Stimulated activated CD4-positive, alpha-beta T cell treated with anti-CD3 and anti-CD28 coated beads, Interleukin-15, amount 100 ng/mL, for 1 hour (primary cell): ENCODE measurements at places on chromosomes 16 and 17.

- no peak for DNase-seq
These were observed 251.6 kb downstream of the GSG1L start for GRCh38 chr16:27811881-27812280.

DNA sequence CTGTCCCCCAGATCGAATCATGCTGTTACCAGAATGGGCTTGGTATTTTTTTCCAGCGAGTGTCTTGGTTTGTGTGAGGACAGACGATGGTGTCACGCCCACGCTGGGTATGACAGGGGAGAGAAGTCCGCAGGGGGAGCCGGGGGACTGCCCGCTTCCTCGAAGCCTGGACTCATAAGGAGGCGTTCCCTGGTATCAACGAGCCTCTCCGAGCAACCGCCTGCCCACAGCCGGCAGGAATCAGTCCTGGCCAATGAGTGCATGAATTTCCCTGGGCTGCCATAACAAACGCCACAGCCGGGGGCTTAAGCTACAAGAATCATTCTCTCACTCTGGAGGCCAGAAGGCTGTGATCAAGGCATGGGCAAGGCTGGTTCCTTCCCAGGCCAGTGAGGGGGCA is 26.1 kb upstream of the JPH3 start:
- DNase-seq = no peak

- DNase-seq = no peak
These were observed 24.6 kb upstream of the TNRC6C start for GRCh38 chr17:77933777-77934398.

- DNase-seq = no peak
These were observed 182.0 kb downstream of the SEC14L1 start for GRCh38 chr17:77322514-77323412.

GRCh38 chr16:30620169-30620568 is 10.0 kb upstream of the ZNF689 start:
- DNase-seq = no peak

DNA sequence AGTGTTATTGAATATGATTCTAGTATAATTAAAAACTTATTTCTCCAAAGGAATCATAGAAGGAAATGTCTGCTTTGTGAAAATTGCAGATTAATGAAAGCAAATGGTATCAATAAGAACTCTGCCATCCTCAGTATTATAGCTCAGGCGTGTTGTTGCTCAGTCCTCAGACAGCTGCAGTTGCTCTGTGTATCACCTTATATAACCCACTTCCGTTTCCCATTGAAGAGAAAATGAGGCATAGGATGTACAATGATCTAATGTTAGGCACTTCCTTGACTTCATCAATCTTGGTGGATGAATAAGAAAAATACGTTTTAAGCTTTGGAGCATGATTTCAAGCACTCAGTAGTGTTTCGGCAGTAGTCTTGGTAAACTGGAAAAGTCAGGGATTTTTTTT is 14.1 kb downstream of the MFSD11 start:
- no peak for DNase-seq

GRCh38 chr17:37110746-37111145 is 162.0 kb downstream of the AATF start:
- DNase-seq = no peak

- no peak for DNase-seq
These were observed 40.1 kb upstream of the ZFP90 start for GRCh38 chr16:68499006-68499405.

DNA sequence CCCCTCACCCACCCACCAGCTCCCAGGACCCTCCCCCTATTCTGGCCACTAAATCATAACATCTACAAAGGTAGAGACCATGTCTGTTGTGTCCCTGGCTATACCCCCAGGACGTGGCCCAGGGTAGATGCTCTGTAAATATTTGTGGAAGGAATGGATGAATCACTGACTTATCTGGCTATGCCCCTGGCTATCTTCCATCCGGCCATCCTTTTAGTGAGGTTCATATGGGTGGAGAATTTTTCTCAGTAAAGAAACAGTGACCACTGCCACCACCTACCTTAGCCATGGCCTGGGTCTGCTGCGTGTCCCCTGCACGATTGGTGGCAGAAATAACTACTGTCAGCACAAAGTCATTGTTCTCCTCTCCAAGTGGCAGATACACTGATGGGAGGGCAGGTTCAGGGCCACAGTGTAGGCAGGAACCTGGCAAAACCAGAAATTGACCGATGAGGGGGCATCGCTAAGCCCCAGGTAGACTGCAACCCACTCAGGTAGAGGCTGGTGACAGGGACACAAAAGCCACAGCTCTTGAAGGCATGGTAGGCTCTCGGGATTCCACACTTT is 63.1 kb upstream of the BCO1 start:
- no peak for DNase-seq

GRCh38 chr17:37750768-37751475 is 6.1 kb upstream of the HNF1B start:
- no peak for DNase-seq

DNA sequence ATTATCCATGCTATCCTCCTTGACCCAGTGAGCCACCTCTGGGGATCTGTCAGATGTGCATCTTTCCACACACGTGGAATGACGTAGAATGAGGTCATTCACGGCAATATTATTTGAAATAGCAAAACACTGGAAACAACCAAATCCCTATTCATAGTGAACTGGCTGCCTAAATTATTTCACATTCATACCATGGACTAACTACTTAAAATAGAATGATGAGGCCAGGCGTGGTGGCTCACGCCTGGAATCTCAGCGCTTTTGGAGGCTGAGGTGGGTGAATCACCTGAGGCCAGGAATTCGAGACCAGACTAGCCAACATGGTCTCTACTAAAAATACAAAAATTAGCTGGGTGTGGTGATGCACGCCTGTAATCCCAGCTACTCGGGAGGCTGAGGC is 75.5 kb downstream of the RAP1GAP2 start:
- no peak for DNase-seq

- no peak for DNase-seq
These were observed 10.4 kb downstream of the SLC25A10 start for GRCh38 chr17:81722184-81723120.

DNA sequence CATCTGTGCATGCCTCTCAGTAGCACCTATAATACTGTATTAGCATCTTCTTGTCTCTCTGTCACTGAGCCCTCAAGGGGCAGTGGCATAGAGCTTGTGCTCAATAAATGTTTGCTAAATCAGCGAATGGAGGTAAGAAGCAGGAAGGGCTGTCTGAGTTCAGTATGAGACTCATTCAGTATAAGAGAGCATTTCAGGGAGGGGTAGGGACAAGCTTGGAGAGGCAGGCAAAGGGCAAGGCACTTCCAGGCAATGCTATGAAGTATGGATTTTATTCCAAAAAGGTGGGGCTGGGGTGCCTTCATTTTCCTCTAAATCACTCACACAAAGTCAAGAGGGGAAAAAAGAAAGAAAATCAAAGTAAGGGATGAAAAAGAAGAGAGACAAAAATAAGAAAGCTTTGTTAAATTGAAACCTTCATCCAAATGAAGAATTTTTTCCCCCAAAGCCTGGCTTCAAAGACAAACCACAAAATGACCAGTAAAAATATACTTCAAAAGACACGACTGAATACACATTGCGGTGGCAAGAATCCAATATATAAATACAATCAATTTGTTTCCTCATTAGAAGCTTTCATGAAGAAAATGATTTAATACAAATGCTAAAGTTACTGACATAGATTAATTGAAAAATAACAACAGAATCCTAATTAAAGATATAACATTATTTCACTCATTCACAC is 51.2 kb downstream of the SKAP1 start:
- DNase-seq = no peak

DNA sequence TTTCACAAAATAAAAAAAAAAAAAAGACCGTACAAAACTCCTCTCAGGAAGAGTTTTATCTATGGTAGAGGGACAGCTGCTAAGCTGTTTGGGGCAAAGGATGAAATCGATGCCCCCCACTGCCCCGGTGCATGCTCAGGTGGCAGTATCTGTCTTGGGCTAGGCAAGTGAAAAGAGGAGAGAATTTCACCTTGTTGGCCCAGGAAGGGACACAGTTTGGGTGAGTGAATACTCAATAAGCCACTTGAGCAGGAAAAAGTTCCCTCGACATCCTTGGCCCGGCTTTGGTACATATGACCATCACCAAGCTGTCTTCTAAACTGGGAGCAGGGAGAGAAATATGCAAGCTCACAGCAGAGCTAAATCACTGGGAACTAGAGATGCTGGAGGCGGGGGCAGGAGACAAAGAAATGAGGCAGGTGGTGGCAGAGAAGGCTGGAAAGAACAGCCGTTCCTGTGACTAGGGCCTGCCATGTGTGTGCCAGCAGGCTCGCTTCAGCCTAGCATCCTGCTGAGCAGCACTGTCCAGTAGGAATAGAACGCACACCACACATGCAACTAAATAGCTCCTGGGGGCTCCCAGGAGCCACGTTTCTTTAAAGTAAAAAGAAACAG is 8.2 kb upstream of the EIF1 start:
- no peak for DNase-seq

DNA sequence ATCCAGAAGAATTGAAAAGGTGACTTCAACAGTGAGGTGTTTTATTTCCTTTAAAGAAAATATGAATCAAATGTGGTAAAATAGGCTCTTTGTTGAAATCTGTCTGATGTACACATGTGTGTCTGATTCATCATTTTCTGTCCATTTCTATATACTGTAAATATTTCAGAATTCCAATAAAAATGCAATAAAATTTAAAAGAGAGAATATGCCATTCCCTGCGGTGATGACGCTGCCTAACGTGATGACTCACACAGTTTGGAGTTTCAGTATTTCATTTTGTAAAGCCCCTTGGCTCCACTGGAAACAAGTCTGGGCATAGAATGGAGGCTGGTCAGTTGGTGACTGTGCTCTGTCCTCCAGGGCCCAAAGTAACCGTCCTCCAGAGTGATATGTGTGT is 482.5 kb upstream of the CDH5 start:
- DNase-seq = no peak

DNA sequence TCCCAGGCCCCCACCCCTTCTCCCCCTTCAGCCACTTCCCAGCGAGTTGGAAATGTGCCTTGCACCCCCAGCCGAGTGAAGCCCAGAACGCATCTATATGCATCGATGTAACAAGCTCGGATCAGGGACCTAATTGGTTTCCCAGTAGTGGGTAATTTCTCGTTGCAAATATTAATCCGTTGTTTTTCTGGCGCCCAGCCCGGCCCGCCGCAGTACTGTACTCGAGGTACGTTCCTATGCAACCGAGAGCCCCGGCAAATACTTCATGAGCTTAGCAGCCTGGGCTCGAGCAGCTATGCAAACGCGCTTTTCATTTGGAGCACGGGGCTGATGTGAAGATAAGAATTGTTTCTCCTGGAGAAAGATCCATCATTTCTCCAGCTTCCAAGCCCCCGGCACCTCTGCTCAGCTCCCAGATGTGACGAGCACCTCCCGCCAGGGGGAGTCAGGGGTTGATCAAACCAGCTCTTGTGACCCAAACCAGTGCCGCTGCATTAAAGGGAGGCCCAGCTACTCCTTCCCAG is 229.8 kb downstream of the KATNIP start:
- no peak for DNase-seq

- no peak for DNase-seq
These were observed 401.4 kb downstream of the GRIN2A start for GRCh38 chr16:9780831-9781230.

GRCh38 chr17:4908711-4909496 is 6.0 kb upstream of the CHRNE start:
- peak; percentile 54 for DNase-seq

DNA sequence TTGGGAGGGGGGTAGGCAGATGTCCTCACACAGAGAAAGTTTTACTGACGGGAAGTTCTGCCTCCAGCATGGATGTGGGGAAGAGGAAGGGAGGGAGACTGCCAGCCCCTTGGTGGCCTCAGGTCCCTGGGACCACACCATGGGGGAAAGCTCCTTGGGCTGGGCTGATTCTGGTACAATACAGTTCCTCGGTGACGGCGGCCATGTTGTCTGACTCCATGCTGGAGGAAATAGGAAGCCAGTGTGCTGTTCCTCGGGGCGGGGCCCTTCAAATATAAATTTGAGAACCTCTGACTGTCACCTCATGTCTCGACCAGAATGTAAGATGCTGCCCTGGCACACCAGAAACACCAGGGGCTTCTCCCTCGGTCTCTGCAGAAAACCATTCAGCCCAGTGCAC is 66.8 kb downstream of the CNGB1 start:
- no peak for DNase-seq

GRCh38 chr17:3889325-3890012 is 3.4 kb downstream of the CAMKK1 start:
- DNase-seq = no peak

DNA sequence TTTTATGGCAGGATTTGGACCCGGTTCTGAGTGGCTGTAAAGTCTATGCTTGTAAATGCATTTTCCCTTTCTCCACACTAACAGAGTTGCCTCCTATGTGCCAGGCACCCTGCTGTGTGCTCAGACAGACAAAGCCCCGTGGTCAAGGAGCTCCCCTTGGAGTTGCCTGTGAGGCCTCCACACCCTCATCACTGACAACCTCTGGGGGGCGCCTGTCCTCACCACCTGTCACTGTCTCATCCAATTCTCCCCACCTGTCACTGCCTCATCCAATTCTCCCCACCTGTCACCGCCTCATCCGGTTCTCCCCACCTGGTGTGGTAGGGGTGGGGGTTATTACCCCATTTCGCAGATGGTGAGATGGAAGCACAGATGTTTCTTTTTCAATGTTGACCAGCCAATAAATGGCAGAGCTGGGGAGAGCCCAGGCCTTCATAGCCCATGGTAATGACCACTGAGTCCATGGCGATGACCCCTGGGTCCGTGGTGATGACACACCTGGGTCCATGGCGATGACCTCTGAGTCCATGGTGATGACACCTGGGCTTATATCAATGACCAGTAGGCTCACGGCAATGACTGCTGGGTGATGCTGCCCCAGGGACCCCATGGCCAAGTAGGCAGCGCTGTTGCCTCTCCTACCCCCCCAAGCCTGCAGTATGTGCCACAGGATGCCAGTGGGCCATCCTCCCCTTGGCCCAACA is 150.1 kb downstream of the IRF8 start:
- DNase-seq = no peak

GRCh38 chr17:41340934-41341861 is 9.4 kb downstream of the KRT33A start:
- no peak for DNase-seq

- no peak for DNase-seq
These were observed 53.9 kb upstream of the MRC2 start for GRCh38 chr17:62573480-62574117.

GRCh38 chr17:33798308-33798707 is 456.8 kb upstream of the CCL2 start:
- DNase-seq = no peak

GRCh38 chr17:60154616-60155426 is 5.0 kb downstream of the CA4 start:
- DNase-seq = no peak

DNA sequence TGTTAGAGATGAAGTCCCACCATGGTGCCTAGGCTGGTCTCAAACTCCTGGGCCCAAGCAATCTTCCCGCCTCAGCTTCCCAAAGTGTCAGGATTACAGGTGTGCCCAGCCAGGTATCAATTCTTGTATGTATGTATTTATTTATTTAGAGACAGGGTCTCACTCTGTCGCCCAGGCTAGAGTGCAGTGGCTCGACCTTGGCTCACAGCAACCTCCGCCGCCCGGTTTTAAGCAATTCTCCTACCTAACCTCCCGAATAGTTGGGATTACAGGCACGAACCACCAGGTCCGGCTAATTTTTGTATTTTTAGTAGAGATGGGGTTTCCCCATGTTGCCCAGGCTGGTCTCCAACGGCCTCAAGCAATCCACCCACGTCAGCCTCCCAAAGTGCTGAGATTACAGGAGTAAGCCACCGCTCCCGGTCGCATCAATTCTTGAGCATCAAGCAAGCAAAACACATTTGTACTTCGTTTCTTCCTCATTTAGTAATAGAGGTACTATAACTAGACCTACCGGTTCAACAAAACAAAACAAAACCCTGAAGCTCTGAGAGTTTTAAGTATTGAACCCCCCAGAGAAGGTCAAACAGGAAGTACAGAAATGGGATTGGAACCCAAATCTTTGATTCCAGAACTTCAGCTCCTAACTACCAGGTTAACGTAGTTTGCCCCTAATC is 1.0 kb upstream of the ZNF500 start:
- DNase-seq = no peak
